ENCODE measurements at places on chromosomes 16 and 17. TPM values are rescaled to one million over a fixed set of nuclear protein-coding genes. Genes with fewer than 3 reads are reported as not detected.
A peak's percentile ranks its signal among the peaks of the same experiment; 100 is the strongest.

FZD2 gene
- total RNA-seq, result 41.3 TPM

DHRS7C gene
- not detected for total RNA-seq

DNA sequence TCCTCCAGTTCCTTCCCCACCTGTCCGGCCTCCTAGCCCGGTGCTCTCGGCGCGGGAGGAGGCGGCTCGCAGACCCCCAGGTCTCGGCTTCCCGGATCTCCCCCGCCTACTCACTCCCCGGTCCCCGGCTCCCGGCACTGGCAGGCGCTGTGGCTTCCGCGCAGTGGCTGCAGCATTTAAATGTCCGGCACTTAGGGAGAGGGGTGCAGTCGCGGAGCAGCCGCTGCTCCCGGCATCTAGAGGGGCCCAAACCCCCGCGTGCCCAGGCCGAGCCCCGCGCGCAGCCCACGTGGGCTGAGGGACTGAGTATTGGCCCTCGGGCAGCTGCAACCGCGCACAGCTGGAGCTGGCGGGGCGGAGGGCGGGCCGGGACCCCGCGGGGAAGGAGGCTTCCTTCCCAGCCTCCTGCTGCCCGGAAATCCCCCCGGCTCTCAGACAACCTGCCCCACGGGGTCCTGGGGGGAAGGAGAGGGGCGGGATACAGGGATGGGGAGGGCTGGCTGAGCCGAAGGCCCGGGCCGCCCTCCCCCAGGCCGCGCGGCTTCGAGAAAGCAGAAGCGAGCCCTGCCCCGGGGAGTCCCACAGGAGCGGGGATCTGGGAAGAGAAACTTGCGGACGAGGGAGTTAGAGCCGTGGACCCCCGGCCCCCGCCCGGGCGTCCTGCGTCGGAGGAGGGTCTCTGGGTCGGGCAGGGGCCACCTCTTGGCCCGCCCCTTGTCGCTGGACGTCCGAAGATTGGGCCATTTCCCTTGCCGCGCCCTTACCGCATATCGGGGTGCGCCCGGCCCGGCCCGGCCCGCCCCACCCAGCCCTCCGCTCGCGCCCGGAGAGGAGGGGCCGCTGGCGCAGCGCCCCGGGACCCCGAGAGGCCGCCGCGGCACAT, at the start of gene MMP25:
Gene MMP25 (plus strand): TSS at position 804 of the 883 bp plus-strand sequence. CDS start 357 bp downstream, outside the sequence.
- no peak for DNase-seq

TP53TG3B gene
- total RNA-seq, result not detected

CES1 gene
- total RNA-seq, result 2.2 TPM

DNA sequence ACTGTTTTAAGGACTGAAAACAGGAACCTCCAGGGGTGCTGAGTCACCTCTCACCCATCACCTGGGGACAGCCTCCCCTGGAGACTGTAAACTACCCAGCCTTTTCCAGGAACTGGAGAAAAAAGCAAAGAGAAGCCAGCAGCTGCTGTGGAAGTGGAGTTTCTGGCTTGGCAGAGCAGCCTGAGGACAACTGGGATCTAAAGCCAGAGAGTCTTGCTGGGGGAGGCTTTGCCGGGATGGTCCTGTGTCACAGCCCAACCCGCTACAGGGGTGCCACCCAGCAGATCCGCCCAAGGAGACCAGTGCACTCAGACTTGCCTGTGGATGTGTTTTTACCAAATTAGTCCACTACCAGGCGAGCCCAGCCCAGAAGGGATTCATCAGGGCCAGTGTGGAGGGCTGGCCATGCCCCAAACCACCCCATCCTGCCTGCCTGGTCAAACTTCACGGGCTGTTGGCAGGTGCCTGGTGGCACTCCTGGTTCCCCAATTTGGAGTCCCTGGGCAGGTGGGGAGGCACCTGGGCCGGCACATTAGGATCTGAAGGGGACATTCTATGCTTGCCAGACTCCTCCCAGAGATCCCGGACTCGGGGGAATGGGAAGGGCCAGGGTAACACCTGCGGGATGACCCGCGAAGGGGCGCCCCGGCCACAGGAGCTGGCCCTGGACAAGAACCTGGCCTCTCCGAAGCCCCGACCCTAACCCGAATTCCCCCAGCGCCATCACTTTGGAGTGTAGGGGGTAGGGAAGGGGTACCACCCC, 771 bp downstream of the MSRB1 start:
- peak; percentile 69 for DNase-seq

GRCh38 chr17:73189417-73190099, 3.3 kb upstream of the COG1 start:
- DNase-seq, result peak; percentile 66

ITGB4 gene
- total RNA-seq, result 8.0 TPM

CHST5 gene
- not detected for total RNA-seq

DNA sequence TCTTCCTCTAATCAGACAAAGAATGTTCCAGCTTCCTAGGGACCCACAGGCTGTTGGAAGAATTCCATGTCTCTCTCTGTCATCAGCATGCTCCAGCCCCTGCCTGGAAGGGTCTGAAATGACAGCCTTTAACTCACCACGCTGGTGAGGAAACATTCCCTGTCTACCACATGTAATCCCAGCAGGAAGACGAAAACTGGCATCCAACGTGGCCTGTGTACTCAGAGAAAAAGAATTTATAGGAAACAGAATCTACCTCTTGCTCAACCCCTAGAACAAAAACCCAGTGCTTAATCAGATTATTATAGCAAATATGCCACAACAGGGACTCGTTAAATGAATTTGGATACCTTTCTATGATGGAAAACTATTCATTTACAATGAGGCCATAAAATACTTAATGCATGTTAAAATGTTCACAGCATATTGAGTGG, 147.3 kb upstream of the FOXF1 start:
- peak; percentile 99 for DNase-seq

GRCh38 chr16:56011808-56012481, 136.8 kb upstream of the CES5A start:
- DNase-seq, result no peak

All from M059J (cell line).